ENCODE measurements at places on chromosomes 3 and 15.

DNA sequence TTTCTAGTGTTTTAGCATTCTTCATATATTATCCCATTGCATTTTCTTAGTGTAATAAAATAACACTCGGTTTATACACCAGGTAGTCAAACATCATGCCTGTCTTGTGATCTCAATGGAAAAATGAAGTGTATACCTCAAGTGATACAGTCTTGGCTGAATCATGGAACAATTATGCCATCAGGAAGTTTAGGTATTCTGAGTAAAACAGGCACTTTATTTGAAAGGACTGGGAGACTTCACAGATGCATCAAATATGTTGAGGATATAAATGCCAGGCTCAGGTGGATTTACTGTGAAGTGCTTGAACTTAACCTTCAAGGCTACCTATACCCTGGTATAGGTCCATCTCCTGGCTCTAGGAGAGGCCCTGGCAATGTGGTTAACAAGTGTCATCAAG, 8.5 kb downstream of the TGFBR2 start:
- no peak for DNase-seq

- DNase-seq, result peak; percentile 57
These were observed 32.1 kb upstream of the EBLN2 start for GRCh38 chr3:73029321-73029796.

DNA sequence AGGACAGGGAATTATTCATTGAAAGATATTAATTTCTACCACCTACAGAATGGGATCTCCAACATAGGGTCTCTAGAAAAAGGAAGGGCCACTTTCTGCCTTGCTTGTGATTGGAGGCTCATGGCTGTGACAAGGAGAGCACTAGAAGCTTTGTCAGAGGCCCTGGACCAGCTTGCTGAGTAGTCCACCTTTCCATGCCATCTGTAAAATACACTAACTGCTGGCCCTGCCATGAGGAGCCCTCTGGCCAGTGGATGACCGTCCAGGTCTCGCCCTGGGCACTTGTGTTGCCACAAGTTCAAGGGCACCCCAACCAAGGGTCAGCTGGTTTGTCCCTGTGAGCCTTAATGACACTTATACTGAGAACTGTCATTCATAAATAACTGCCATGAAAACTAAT, 1.6 kb upstream of the SYNM start:
- DNase-seq, result no peak

DNA sequence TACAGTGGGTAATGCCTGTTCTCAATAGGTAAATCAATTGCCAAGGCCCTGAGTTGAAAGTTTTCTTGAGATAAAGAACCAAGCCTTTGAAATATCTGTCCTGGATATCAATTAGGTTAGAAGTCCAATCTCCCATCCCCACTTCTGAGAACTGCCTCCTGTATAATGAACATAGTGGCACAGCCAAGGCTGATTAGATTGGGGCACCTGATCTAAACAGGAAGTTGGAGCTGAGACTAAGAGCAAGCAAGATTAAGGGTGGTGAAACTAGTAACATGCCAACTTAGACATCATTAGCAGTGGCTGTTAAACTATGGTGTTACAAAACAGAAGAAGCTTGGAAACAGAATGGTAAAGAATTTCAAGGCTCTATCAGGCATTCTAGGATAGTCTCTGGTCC, 137.7 kb upstream of the TMEM108 start:
- DNase-seq, result no peak

DNA sequence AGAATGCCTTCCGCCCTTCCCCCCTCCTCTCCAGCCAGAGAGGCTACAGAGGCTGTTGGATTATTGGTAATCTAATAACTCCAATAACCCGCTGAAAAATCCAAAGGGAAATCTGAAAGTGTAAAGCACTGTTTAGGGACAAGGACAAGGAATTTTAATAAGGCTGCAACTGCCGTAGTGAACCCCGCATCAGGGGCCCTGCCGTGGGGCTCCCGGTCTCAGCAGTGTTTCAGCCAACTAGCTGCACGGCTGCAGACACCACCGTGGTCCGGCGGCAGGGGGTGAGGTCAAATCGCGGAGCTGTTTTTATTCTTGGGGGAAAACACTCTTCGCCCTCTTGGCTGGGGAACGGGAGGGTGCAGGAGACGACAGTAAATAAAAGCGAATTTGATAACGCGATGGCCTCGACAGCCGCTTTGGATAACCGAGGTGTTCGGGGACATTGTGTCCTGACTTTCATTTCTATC, 6.1 kb downstream of the BCL6 start:
- no peak for DNase-seq

DNA sequence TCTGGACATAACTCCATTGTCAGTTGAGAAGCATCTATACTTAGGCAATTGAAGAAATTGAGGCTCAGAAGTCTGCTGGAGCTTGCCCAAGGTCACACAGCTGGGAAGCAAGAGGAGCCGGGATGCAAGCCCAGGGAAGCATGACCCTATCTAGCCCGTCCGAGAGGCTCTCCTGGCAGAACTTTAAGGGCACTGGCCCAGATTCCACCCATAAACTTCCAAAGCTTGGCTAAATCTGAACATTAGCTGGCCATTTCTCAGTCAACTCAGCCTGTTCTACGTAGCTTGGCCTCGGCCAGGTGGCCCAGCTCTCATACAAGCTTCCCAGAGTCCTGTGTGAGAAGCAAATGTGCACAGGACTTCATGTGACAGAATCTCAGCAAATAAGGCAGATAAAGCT, 75.8 kb downstream of the LRIG1 start:
- no peak for DNase-seq

DNA sequence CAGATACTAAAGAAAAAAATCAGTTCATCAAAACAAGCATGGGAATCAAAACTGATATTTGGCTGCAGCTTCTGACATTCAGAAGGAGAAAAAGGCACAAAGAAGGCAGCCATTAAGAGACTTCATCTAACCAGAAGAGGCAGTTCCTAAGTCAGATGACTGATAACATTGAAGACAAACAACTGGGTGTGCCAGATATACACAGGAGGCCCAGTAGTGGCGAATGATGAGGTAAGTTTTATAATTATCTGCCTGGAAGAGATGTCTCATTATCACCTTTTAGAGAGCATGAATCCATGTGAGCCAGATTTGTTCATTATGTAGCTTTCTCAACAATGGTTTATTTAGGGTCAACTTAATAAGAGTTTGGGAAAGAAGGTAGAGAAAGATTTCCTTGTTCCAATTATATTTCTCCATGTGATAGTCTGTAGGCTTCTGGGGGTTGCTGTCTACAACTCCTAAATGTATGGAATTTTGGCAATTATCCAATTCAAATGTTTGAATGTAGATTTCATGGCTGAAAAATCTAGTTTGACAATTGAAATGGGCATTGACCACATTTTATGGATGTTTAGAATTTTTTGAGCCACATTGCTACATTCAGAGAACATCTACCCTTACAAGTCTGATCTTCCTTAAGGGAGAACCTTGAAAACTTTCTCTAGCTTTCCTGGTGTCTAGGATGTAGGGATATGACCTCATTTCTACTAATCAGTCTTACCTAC, 50.4 kb upstream of the RASGRF1 start:
- DNase-seq, result no peak

DNA sequence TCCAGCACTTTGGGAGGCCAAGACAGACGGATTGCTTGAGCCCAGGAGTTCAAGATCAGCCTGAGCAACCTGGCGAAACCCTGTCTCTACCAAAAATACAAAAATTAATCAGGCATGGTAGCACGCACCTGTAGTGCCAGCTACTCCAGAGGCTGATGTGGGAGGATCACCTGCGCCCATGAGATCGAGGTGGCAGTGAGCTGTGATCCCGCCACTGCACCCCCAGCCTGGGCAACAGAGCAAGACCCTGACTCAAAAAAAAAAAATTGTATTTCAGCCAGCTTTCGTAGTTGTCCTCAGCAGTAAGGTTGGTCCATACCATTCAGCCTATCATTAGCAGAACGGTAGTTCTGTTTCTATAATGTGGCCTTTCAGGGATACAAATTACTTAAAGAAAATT, 66.6 kb upstream of the FURIN start:
- DNase-seq, result no peak

GRCh38 chr15:68380456-68380855, 51.5 kb downstream of the ITGA11 start:
- no peak for DNase-seq

DNA sequence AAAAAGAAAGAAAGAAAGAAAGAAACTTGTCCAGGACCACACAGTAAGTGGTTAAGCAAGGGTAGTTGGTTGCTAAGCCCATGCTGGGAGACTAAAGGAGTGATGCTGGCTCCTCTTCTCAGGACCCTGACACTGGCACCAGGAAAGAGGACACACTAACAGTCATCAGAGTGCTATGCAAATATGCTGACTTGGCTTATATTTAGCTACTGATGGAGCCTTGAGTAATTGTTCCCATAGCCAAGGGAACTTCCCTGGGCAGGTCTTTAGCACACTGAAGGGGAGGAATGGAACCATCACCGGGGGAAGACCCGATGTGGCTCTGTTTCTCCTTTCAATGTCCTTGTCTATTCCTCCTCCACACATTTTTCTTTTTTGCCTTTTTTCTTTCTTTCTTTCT, 6.2 kb downstream of the TMEM40 start:
- peak; percentile 58 for DNase-seq

All from RCC 7860 (cell line).